ENCODE measurements at places on chromosomes 4 and X. TPM values are rescaled to one million over a fixed set of nuclear protein-coding genes. Genes with fewer than 3 reads are reported as not detected.

The IL15 gene
- total RNA-seq, result 3.1 TPM

The PCYT1B gene
- total RNA-seq, result 0.90 TPM

The OTC gene
- total RNA-seq, result not detected

The DCAF12L2 gene
- total RNA-seq, result not detected

The PNMA6A gene
- 1.8 TPM for total RNA-seq

The SHOX gene
- total RNA-seq, result not detected

The LRP2BP gene
- total RNA-seq, result 0.32 TPM

The GPC3 gene
- not detected for total RNA-seq

The BCORL1 gene
- total RNA-seq, result 13.1 TPM

The IL3RA gene
- total RNA-seq, result 28.9 TPM

The WAS gene
- total RNA-seq, result 0.73 TPM

The RBMXL3 gene
- not detected for total RNA-seq

The ANOS1 gene
- 0.55 TPM for total RNA-seq

The PCGF3 gene
- 69.2 TPM for total RNA-seq

The SMARCA1 gene
- 29.3 TPM for total RNA-seq

The ASB5 gene
- total RNA-seq, result not detected

The MAP7D2 gene
- 0.15 TPM for total RNA-seq

The IL21 gene
- not detected for total RNA-seq

The SPANXN2 gene
- total RNA-seq, result not detected

The LETM1 gene
- total RNA-seq, result 62.5 TPM

The C4orf50 gene
- not detected for total RNA-seq

The XAGE1B gene
- not detected for total RNA-seq

The LAP3 gene
- 73.7 TPM for total RNA-seq

The KIF4A gene
- 41.3 TPM for total RNA-seq

The TMSB15B gene
- 18.9 TPM for total RNA-seq

The MAOB gene
- not detected for total RNA-seq

The BEND4 gene
- total RNA-seq, result 0.27 TPM

The ATP1B4 gene
- not detected for total RNA-seq

The MRPL1 gene
- total RNA-seq, result 38.6 TPM

The LIMCH1 gene
- total RNA-seq, result 18.6 TPM

The DSPP gene
- total RNA-seq, result not detected

The IQCM gene
- not detected for total RNA-seq

The CPZ gene
- not detected for total RNA-seq

The SHISA3 gene
- total RNA-seq, result 12.0 TPM

The POLR2B gene
- total RNA-seq, result 148 TPM

The BBS7 gene
- total RNA-seq, result 20.0 TPM

The ZNF185 gene
- 19.7 TPM for total RNA-seq

The SLC34A2 gene
- total RNA-seq, result not detected

The ADGRG4 gene
- 0.05 TPM for total RNA-seq

The GK gene
- total RNA-seq, result 7.7 TPM

The CCDC120 gene
- total RNA-seq, result 6.4 TPM

The SMIM31 gene
- total RNA-seq, result not detected

The SOX3 gene
- not detected for total RNA-seq

The RHOH gene
- not detected for total RNA-seq

The PABPC5 gene
- total RNA-seq, result 0.44 TPM

The PCSK1N gene
- not detected for total RNA-seq

The KLB gene
- not detected for total RNA-seq

The SYAP1 gene
- total RNA-seq, result 22.2 TPM

The MAGEA4 gene
- total RNA-seq, result not detected

The GAB1 gene
- 41.8 TPM for total RNA-seq

The RRH gene
- total RNA-seq, result not detected

The HS3ST1 gene
- 1.3 TPM for total RNA-seq

The FGF13 gene
- total RNA-seq, result 0.23 TPM

The HELT gene
- total RNA-seq, result not detected

The USP17L17 gene
- not detected for total RNA-seq
